ENCODE measurements at places on chromosomes 12 and 14.

GRCh38 chr14:45181329-45181728, 45.6 kb downstream of the FANCM start:
- no peak for DNase-seq

- DNase-seq = peak; percentile 63
Measured at GRCh38 chr14:91399868-91400640, 17.6 kb downstream of the CCDC88C start.

DNA sequence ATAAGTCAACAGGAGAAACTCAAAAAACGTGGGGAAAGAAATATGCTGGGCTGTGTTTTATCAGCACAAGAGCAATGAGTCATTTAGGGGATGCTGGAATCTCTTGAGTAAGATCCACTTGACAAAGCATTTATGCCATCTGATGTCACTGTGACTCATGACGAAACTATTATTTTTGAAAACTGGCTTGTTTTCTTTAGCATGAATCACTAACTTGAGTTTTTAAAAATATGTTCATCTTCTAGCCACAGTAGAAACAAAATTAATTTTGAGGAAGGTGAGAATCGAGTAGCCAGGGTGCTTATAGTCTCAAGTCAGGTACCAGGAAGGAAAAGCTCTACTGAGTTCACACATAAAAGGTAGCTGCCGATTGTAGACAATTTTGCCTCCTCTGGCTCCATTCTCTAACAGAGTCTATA, 456.2 kb upstream of the MGAT4C start:
- no peak for DNase-seq

DNA sequence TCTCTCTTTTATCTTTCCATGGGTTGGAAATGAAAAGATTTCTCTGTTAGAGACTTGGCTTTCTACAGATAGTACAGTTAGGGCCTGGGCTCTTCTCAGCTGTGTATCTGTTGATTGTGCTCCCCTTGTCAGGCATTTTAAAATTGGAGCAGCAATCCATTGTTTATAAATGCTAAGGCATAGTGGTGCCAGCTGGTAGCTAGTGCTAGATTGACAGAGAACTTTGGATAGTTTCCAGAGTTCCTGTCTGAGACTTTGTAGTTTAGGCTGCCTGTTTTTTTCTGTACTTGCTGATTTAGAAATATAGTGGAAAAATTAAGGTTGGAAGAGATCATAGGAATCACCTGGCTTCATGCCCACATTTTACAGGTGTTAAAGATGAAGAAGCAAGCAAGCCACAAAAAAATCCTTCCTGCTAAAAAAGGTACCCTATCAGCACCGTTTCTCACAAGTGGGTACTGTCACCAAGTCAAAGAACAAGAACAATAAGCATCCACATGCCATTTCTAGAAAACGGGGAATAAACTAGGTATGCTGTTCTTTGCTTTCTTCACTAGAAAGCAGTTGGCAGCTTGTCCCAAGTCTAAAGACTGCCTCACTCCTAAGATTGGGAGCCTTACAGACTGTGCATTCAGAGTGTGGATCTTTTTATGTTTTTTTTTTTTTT, 6.2 kb downstream of the TTLL5 start:
- DNase-seq = no peak

GRCh38 chr14:75277008-75277814, 1.4 kb upstream of the FOS start:
- DNase-seq = peak; percentile 57

DNA sequence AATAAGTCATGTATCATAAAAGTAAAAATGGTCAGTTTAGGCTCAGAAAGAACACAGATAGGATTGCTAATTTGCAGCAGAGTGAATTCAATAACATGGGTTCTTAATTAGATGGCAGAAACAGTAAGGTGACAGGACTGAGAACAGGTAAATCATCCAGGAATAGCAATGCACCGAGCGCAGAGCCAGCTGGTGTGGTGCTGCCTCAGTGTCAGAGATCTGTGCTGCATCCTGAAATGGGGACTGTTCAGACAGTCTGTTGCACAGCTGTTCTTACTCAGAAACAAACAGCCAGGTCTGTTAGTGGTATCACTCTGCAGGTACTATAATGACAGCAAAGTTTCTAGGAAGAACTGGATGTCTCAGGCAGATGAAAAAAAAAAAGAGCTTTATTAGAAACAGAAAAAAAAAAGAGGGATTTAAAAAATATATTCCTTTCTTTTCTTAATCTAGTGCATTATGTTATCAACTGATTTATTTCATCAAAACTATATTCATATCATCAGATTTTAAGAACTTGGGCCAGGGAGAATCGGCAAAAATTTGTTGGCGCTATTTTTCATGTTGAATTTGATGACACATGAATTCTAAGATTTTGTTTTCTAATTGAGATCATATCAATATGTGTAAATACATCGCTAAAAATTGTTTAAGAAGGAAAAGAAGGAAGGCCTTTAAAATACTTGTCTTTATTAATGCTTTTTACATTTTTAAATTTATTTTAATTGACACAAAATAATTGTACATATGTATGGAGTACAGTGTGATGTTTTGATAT, 501.8 kb downstream of the PRKD1 start:
- DNase-seq = no peak

- DNase-seq = no peak
Measured at GRCh38 chr14:59197695-59198262, 9.3 kb downstream of the DAAM1 start.
